CD4-positive, alpha-beta T cell treated with Interleukin-6 at 100 ng/mL for 8 hours (primary cell): ENCODE measurements at places on chromosomes 3 and 15.

- DNase-seq = no peak
These were observed 23.6 kb upstream of the BSN start for GRCh38 chr3:49530701-49531100.

- DNase-seq = no peak
These were observed 27.6 kb downstream of the PRR23E start for GRCh38 chr3:127220497-127220896.

DNA sequence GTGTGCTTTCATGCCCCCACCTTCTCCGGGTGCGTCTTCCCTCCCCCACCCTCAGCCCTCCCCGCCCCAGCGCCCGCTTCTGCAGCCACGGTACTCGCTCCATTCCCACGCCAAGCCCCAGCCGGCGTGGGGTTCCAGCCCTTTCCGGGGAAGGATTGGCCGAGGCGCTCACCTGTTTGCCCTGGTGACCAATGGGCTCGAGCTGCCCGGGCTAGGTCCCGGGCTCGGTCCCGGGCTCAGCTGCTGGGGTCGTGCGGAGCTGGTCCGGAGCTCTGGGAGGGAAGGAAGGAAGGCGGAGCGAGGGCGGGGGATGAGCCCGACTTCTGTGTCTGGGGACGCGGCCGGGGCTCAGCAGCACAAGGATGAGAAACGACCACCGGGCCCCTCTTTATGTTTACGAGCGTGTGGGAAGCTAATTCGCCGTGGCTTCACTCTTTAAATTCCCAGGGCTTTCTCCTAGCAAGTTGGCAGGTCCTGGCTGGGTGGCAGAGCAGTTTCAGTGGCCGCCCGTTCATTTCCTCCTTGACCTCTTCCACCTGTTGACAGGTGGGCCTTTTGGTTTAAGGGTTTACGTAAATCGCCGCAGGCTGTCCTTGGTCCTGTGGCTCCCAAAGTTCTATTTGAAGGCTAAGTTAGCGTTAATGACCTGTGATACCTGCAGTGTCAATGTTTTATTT, at the start of gene IGSF10:
IGSF10 (minus strand) TSS at position 288 of the 677 bp plus-strand sequence. CDS start 2,352 bp downstream, outside the sequence.
- DNase-seq = no peak

GRCh38 chr3:183560607-183561006, 5.1 kb upstream of the KLHL6 start:
- no peak for DNase-seq

DNA sequence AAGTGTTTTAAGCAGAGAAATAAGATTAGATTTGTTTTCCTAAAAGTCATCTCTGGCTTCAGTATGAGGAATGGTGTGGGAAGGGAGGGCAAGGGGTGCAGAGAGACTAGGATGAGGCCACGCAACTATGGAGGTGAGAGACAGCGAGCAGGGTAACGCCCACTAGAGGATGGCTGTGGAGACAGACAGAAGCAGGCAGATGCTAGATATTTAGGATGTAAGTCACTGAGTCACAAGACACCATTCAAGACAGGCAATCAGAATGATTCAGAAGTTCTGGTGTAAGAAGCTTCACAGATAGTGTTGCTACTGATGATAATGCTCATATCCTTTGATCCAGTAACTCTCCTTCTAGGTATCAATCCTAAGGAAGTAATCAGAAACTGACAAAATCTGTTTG, 19.1 kb downstream of the HSPBAP1 start:
- DNase-seq = no peak

DNA sequence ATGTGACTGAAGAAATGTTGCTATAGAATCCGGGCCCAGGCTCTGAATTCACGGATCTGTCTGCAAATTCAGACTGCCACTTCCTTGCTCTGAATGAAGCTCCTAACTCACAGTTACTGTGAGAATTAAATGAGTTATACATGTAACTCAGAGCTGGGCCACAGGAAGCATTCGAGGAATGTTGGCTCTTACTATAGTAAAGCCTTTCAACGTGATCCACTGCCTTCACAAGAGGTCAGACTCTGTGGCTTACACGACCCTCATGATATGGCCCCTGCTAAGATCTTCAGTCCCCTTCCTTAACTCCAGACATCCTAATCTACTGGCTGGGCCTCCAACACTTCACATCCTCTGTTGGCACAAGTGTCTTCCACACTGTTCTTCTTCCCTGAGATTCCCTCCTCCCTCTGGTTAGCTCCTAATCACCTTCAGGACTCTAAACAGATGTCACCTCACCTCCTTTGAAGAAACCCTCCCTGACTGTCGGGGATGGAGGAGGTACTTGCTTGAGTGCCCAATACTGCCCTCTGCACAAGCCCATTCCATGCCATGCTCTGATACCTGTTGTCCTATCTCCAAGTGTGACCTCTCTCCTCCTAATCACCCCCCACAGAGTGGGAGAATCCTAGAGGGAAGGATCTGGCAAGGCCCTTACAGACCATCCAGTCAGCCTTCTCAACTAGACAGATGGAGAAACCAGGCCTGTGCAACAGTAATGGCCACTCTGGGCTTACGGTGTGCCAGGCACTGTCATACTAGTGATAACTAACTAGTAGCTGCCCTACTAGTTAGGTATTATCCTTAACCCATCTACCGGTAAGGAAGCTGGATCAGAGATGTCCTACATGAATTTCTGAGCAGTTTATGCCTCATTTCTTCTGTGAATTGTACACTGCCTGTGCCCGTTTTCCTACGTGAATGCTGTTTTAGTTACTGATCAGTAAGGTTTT, 1.3 kb downstream of the ACTR8 start:
- no peak for DNase-seq
